ENCODE measurements at places on chromosomes 5 and 9.

DNA sequence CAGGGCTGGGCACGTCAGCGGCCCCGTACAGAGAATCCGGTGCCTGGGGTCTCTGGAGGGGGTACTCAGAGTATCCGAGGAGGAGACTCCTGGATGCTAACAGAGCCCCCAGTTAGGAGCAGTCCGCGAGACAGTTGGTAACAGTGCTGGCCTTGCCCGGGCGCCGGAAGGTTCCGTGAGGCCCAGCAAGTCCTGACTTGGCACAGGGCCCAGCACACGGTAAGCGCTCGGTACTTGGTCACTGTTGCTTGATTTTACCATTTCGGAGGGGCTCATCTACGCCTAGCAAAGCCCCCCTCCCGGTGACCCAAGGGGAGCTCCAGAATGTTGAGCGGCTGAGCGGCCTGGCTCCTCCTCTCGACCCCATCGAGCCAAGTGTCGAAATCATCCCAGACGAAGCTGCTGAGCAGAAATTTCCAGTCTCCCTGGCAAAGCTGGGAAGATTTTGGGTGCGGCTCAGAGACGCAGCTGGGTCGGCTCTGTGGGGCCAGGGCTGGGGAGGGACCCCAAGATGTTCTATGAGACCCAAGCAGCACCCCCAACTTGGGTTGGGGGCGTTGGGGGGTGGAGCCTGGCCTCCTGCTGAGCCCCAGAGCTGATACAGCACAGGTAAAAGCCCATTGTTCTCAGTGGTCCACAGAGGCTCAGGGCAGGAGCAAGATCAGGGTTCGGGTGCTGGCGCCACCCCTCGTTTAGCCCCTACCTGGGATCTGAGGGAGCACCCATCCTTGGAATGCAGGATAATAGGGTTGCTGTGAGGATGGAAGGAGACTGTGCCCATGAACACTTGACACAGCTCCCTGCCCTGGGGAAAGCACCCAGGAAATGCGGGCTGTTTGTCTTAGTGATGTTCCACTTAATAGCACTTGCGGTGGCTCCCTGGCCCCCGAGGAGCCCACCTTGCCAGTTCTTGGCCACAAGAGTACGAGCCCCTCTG, 137.2 kb downstream of the C9orf50 start:
- peak; percentile 62 for DNase-seq

DNA sequence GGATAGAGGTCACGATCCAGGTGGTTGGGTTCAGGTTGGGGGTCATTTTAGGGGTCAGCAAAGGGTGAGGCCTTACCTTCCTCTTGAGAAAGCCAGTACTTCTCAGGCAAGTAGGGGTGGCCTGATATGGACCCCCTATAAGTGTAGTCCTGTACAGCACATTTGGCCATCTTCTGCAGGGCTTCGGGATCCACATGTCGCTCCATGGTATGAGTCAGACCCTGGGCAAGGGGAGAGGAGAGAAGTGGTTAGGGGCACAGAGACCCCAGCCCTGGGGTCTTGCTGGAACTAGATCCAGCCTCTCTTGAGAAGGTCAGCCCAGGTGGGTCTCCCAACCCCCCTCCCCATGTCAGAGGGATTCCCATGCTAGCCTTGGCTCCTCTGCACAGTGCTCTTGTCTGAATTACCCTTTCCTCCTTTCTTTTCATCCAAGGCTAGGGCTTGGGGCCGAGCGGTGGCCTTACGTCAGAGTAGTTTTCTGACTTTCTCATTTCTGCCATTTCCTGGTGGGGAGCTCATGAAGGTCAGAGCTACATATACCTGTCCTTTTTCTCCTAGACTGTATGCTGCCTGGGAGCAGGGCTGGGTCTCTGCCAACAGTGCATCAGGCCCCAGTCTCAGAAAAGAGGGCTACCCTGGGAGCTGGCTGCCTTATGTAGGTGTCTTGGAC, 9.0 kb upstream of the MYORG start:
- no peak for DNase-seq

- DNase-seq, result no peak
Observed at GRCh38 chr9:127050152-127050551, 72.3 kb downstream of the ANGPTL2 start.

DNA sequence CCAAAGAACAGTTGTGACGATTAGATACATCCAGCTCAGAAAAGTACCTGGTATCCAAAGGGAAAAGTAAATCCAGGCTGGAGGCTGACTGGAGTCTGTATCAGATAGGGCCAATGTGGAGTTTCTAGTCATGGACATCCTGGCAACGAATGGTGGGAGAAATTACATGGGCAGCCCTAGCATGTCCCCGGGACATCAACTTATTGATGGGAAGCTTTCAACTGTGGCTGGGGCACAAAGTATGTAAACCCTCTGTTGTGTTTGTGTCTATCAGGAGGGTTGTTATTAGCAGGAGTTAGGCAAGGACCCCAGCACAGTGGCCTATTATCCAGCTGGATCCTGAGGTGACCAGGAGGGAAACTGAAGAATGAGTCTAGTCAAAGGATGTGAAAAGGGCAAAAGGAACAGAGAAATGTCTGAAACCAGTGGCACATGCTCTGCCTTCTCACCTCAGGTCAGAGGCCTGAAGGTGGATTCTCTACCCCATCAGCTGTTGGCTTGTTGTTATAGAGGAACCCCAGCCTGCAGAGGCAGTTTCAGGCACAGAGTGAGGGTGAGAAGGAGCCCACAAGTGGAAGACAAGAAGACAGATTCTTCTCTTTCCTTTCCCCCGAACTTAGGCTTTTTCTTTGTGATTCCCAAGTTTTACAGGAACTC, 19.9 kb downstream of the IFNW1 start:
- DNase-seq, result no peak

DNA sequence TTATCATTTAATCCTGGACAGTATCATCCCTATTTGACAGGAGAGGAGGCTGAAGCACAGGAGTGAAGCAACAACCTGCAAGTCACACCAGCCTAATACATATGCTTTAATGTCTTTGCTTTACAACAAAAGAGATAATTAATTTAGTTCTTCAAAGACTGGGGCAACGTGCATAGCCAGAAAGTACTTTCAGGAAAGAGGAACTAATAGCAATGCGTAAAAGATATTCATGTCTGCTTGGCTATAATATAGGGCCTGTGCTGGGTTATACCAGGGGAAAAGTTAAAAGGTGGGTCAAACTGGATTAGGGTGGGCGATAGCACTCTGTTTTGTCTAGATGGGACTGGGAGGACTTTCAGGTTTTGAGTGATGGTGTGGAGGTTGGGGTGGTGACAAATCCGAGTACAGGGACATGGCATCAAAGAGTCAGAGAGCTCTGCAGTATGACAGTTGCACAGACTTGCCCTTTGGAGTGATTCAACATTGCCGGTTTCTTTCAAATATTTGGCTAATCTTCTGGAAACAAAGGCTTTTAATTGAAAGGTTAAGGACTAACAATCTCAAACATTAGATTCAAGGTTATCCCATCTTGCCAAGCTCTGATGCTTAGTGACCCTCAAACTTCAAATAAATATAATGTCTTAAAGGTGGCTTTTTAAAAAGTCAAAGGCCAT, 11.9 kb downstream of the DAB2 start:
- DNase-seq, result no peak

- DNase-seq, result no peak
Observed at GRCh38 chr5:177382423-177383029, 1.7 kb upstream of the SLC34A1 start.

DNA sequence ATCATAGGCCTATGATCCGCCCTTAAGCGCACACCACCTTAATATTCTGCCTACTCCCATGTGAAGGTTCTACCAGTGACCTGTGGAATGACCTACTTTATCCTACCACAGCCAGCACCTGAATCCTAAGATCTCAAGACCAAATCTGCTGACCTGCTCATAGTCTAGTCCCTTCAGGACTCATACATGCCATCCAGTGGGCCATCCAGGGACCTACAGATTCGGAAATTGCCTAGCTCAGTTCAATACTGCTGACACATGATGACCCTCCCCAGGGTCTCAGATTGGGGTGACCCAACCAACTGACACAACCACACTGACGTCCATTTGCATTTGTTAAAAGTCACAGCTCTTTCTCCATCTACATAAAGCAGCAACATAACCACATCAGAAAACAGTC, 443.8 kb upstream of the ST8SIA4 start:
- no peak for DNase-seq

DNA sequence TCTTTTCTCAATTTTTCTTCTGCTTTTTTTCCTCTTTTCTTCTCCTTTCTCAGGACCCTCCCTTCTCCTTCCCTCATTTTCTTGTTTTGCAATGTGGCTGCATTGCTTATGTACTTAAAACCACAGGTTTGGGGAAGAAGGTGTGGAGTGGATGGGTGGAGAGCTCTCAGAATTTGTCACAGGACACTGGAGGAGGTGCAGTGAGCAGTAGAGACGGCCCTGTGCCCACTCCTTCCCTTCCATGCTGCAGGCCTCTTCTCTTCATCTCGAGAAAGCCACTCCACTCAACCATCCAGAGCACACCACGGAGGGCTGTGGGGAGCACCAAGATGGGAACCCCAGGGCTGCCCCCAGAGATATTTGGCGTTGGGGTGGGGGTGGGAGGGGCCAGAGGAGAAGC, 92.3 kb downstream of the FSTL4 start:
- DNase-seq, result no peak

DNA sequence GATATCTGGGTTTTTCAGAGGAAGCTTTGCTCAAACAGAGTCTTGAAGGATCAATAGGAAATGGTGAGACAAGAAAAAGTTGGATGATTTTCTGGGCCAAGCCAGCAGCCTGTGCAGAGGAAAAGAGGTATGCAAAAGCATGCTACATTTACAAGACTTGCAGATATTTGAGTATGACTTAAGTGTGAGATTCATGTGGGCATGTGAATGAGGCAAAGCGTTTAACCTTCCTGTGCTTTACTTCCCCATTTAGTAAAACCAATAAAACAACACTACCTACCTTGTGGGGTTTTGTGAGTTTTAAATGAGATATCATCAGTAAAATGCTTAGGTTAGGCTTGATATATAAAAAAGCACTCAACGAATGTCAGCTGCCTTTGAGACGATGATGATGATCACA, 58.1 kb downstream of the PIP5K1B start:
- no peak for DNase-seq

DNA sequence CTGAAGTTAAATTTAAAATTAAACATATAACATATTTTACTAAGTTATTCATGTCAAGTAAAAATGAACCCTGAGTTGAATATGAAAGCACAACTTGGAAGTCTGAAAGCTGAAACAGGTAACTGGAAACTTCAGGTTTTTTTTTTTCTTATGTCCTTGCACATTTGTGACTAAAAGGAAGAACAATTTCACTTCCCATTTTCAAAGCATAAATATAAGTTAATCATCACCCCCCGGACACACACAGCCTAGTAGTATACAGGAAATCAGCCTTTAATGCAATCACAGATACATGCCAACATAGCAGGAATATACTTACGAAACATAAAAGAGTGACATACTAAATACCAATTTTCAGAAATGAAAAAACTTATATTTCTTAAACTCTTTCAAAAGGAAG, 225.9 kb downstream of the RFX3 start:
- DNase-seq, result no peak

Data from CD4-positive, alpha-beta T cell treated with Interleukin-12 subunit alpha and Interleukin-12 subunit beta, for 1 hour (primary cell).